ENCODE measurements at places on chromosomes 12 and 14. TPM values are rescaled to one million over a fixed set of nuclear protein-coding genes. Genes with fewer than 3 reads are reported as not detected.

DNA sequence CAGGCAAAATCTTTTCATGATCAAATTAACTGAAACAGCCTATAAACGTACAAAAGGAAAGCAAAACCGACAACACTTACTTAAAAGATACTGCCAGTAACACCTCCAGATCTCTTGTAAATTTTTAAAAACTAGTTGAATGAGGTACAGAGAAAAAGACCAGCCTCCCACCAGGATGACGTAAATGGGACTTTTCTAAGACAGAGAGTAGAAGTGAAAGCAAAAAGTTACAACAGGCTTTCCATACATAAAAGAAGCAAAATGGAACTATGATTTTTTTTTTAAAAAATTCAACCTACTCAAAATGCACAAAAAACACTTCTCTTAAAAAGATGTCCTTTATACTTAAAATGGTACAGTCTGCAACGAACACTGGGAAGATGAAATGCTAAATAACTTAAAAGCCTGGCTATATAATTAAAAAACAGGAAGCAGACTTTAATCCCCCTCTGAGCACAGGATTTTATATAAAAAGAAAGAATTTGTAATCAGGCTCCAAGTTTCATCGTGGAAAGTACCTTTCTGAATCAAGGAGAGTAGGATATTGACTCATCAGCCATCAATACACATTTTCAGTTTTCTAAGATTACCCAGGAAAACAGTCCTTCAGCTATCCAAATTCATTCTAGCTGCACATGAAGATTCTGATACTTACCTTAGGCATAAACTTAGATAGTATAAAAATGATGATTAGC lies 14.2 kb upstream of the MYO1A start:
- DNase-seq, result no peak
- no peaks in the 10 kb centered on the region for H3K4me1 ChIP-seq
- H3K36me3 ChIP-seq, result peaks cover 30% of the 10 kb centered on the region
- no peak overlapping the region for H3K27ac ChIP-seq

Gene BATF
- total RNA-seq, result not detected

Gene SPIC
- not detected for total RNA-seq

DNA sequence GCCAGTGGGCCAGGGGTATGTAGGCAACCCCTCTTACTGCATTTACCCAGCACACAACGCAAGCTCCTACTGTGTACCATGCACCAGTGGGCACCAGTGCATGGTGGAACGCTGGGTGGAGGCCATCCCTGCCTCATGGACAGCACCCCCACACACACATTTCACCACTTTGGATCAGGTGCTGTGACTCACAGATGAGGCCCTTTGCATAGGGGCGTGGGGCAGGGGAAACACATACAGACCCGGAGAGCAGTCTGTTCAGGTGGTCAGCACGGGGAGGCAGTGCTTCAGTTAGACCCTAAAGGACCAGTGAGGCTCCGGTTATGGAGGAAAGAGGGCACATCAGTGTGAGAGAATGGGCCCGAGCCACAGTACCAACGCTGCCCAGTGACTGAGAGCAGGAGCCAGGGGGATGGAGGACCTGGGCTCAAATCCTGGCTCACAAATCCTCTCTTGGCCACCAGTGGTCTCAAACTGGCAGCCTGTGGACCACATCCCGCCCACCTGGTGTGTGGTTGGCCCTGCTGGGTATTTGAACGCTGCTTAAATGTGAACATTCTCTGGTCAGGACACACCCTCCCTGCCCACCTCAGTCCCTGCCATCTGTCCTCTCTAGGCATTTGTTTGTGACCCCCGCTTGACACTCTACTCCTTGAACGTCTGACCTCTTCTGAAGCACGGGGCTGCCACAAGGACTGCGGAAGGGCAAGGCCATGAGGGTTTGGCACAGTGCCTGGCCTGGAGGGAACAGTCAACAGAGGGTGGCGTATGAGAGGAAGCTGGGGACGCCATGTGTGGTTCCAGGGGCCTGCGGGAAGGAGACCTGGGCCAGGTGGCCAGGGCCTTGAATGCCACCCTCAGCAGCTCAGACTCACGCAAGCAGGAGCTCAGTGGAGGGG lies 46.7 kb downstream of the FAM222A start:
- H3K4me3 ChIP-seq, result no peak overlapping the region
- peak; percentile 30 for DNase-seq
- no peaks in the 10 kb centered on the region for H3K27me3 ChIP-seq
- no peaks in the 10 kb centered on the region for H3K4me1 ChIP-seq
- 0 out of 2 replicates have a peak, but pooled peaks cover 7% of the 10 kb centered on the region for H3K36me3 ChIP-seq

GRCh38 chr12:31828071-31828470 lies 99.2 kb upstream of the AMN1 start:
- H3K4me1 ChIP-seq, result no peaks in the 10 kb centered on the region
- no peak overlapping the region for H3K4me3 ChIP-seq
- H3K27ac ChIP-seq, result no peak overlapping the region
- DNase-seq, result no peak
- no peaks in the 10 kb centered on the region for H3K27me3 ChIP-seq

DNA sequence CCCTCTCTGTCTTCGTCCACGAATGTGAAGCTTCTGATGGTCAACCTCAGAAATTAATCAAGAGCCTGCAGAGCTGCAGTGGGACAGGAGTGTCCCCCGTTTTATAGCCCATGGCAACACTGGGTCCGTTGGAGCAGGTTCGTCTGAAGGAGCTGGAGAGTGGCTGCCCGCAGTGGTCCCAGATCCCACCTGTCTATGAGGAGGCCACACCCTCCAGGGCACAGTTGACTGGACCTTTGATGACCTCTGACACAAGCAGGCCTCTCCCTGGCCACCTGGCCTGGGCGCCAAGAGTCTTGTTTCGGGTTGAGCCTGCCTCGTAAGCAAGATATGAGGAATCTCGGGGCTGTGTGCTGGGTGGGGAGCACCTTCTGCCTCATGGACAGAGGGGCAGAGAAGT lies 100.7 kb upstream of the SFSWAP start:
- no peak overlapping the region for H3K27ac ChIP-seq
- no peaks in the 10 kb centered on the region for H3K27me3 ChIP-seq
- no peak for DNase-seq
- H3K4me3 ChIP-seq, result no peak overlapping the region
- H3K4me1 ChIP-seq, result peaks cover 1% of the 10 kb centered on the region

Gene FOXM1
- 109 TPM for total RNA-seq

GRCh38 chr14:89241934-89242651 lies 174.9 kb downstream of the FOXN3 start:
- no peaks in the 10 kb centered on the region for H3K27me3 ChIP-seq
- H3K27ac ChIP-seq, result no peak overlapping the region
- peaks cover 16% of the 10 kb centered on the region for H3K4me1 ChIP-seq

- no peaks in the 10 kb centered on the region for H3K4me1 ChIP-seq
- no peak overlapping the region for H3K4me3 ChIP-seq
- H3K27me3 ChIP-seq, result no peaks in the 10 kb centered on the region
- no peak overlapping the region for H3K27ac ChIP-seq
- peaks cover 20% of the 10 kb centered on the region for H3K36me3 ChIP-seq
Observed at GRCh38 chr12:79299447-79300198, 391.1 kb downstream of the PAWR start.

Gene RAB35
- 60.0 TPM for total RNA-seq

Gene PTHLH
- total RNA-seq, result 0.35 TPM

GRCh38 chr14:36495666-36496065 lies 24.4 kb downstream of the NKX2-1 start:
- peaks cover 8% of the 10 kb centered on the region for H3K27me3 ChIP-seq
- no peak for DNase-seq
- no peaks in the 10 kb centered on the region for H3K4me1 ChIP-seq

Gene RPAP3
- 53.3 TPM for total RNA-seq

DNA sequence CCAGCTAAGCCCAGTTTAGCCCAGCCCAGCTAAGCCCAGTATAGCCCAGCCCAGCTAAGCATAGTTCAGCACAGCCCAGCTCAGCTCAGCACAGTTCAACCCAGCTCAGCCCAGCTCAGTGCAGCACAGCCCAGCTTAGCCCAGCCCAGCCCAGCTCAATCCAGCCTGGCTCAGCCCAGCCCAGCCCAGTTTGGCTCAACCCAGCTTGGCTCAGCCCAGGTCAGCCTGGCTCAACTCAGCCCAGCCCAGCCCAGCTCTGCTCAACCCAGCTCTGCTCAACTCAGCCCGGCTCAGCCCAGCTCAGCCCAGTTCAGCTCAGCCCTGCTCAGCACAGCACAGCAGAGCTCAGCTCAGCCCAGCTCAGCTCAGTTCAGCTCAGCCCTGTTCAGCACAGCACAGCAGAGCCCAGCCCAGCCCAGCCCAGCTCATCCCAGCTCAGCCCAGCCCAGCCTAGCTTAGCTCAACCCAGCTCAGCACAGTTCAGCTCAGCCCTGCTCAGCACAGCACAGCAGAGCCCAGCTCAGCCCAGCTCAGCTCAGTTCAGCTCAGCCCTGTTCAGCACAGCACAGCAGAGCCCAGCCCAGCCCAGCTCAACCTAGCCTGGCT lies 330.9 kb downstream of the TMEM121 start:
- H3K4me1 ChIP-seq, result no peaks in the 10 kb centered on the region
- no peak overlapping the region for H3K27ac ChIP-seq
- H3K36me3 ChIP-seq, result peaks cover 15% of the 10 kb centered on the region
- no peaks in the 10 kb centered on the region for H3K27me3 ChIP-seq
- DNase-seq, result no peak

DNA sequence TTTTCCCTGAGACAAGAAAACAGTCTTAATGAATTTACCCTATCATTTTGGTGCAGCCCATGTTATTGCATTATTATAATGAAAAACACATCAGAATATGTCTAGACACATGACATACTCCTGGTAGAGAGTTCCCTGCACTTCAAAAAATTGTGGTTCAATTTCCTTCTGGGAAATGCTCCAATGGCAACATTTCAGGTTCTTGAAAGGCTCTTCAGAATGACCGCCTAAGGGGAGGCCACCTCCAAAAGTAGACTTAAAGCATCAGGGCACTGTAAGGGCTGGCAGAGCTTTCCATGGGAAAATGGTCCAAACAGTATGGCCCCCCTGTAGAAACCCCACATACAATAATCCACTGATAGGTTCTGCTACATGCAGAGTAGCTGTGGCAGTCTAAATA lies 110.7 kb downstream of the SLC25A21 start:
- no peak for DNase-seq
- H3K4me1 ChIP-seq, result peaks cover 3% of the 10 kb centered on the region
- H3K4me3 ChIP-seq, result no peak overlapping the region
- H3K27me3 ChIP-seq, result no peaks in the 10 kb centered on the region
- H3K36me3 ChIP-seq, result no peaks in the 10 kb centered on the region

- H3K36me3 ChIP-seq, result no peaks in the 10 kb centered on the region
- no peak overlapping the region for H3K27ac ChIP-seq
- DNase-seq, result no peak
Observed at GRCh38 chr14:104732931-104733681, 9.1 kb downstream of the ADSS1 start.

DNA sequence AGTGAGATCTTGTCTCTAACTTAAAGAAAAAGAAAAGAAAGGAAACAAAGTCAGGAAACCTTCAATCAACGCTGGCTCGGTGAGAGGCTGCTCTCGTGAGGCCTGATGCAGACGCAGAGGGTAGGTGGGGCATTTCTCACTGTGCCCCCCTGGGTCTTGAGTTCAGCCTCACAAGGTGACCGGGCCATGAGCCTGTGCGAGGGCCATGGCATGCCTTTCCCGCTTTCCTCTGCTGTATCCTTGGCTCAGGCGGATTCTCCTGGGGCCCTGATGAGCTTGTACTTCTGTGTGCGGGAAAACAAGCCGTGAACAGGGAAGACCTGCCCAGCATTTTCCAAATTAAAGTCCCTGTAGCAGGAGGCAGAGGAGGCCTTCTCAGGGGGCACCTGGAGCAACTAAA lies 20.2 kb downstream of the ADGRD1 start:
- no peaks in the 10 kb centered on the region for H3K27me3 ChIP-seq
- no peak overlapping the region for H3K4me3 ChIP-seq
- H3K36me3 ChIP-seq, result no peaks in the 10 kb centered on the region
- H3K27ac ChIP-seq, result no peak overlapping the region

Gene RDH11
- 83.2 TPM for total RNA-seq
